ENCODE measurements at places on chromosomes 12 and 14.
A peak's percentile ranks its signal among the peaks of the same experiment; 100 is the strongest.

DNA sequence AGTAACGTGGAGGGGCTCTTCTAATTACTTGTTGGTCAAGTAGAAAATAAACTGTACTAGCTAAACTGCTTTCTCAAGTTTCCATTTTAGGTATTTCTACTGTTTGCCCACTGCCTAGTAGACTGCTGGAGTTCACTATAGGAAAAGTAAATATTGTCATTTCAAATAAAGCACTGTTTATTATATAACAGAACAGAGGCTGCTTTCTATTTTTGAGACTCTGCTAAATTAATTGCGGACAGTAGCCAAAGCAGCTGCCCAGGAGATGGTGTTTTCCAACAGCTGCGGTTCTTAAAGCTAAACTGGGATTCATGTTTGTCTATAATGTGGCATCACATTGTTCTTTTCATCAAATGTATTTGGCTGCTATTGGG, 15.9 kb upstream of the SIX1 start:
- no peak for DNase-seq

- no peak for DNase-seq
Observed at GRCh38 chr12:124520907-124521306, 46.5 kb downstream of the NCOR2 start.

DNA sequence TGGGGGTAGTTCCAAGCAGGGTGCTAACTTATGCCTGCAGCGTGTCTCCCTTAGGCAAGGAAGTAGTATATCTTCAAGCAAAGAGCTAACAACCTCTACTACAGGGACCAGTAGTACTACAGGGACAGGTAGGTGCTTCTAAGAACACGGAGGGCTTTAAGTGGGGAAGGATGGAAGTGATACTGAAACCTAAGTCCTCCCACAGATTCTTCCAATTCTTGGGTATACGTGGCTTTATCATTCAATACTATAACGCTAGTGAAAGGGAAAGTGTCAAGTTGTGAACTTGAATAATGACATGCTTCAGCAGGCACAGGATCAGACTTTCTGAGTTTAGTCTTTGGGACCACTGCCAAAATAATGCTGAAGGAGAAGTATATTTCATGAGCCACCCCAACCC, 241.7 kb downstream of the CEP128 start:
- DNase-seq = no peak

GRCh38 chr12:108495054-108495453, 20.0 kb upstream of the FICD start:
- DNase-seq = peak; percentile 12

- no peak for DNase-seq
Observed at GRCh38 chr14:61596990-61597389, 98.3 kb upstream of the HIF1A start.

GRCh38 chr14:32702562-32702961, 236.1 kb upstream of the NPAS3 start:
- DNase-seq = peak; percentile 10

- DNase-seq = no peak
Observed at GRCh38 chr12:124515981-124516380, 51.4 kb downstream of the NCOR2 start.

GRCh38 chr14:94646066-94646465, 33.9 kb downstream of the SERPINA3 start:
- no peak for DNase-seq

DNA sequence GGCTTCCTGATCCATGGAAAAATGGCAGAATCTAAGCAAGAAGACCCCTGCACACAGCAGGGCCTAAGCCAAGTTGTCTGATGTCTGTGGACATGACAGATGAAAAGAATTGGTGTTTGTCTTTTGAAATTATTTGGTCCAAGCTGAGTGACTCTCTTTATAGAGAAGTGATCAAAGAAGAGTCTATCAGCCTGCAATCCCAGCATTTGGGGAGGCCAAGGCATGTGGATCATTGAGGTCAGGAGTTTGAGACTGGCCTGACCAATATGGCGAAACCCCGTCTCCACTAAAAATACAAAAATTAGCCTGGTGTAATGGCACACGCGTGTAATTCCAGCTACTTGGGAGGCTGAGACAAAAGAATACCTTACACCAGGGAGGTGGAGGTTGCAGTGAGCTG, 64.8 kb upstream of the TUNAR start:
- no peak for DNase-seq

DNA sequence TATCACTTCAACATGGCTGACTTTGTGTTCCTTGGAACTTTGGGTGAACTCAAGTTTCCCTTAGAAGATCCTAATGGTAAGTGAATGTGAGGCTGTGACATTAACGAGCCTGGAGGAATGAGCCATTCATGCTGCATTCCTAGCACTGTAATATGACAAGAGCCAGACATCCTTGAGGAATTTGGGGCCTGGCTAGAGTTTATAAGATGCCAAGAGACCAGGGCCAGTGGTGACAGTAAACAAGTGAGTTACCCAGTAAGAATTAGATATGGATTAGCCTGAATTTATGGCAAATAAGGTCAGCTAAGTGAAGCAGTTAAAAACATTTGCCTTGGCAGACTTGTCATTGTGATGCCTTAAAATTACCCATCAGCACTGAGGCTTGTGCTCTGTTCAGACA, 232.4 kb downstream of the AKAP6 start:
- no peak for DNase-seq

GRCh38 chr14:105986894-105987284, 460.5 kb downstream of the TMEM121 start:
- no peak for DNase-seq

DNA sequence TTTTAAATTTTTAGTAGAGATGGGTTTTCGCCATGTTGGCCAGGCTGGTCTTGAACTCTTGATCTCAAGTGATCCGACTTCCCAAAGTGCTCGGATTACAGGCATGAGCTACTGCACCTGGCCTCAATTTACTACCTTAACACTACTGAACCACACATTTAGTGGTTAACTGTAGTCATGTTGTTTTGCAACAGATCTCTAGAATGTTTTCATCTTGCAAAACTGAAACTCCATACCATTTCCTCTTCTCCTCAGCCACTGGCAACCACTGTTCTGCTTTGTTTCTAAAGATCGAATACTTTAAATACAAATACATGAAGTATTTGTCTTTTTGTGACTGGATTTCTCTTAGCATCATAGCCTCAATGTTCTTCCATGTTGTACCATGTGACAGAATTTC, 15.4 kb upstream of the SMCO2 start:
- no peak for DNase-seq

- DNase-seq = no peak
Observed at GRCh38 chr14:103521438-103521950, 1.1 kb downstream of the CKB start.

- DNase-seq = no peak
Observed at GRCh38 chr12:104903648-104904423, 54.3 kb downstream of the SLC41A2 start.

GRCh38 chr14:90302529-90303303, 29.0 kb downstream of the NRDE2 start:
- no peak for DNase-seq

DNA sequence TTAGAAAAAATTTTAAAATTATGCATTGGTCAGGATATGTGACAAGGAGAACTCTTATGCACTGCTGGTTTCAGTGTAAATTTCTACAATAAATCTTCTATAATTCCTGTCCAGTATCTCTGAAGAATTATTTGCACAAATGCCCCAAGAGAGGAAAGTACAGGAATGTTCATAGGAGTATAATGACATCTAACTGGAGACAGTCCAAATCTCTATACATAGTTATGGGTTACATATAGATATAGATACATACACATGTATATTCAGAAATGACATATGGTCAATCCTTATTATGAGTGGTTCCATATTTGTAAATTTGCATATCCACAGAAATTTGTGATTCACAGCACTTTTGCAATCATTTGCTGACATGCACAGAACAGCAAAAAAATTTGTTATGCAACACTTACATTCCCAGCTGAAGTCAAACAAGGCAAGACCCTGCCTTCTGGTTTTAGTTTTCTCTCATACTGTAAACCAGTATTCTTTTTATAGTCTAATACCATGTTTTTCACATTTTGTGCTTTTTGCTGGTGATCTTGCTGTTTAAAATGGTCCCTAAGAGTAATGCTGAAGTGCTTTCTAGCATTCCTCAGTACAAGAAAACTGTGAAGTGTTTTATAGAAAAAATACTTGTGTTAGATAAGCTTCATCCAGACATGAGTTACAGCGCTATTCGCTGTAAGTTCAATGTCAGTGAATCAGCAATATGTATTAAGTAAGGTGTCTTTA, 103.8 kb downstream of the SLC16A7 start:
- no peak for DNase-seq

GRCh38 chr12:52561880-52562449, 9.0 kb upstream of the KRT71 start:
- no peak for DNase-seq
